ENCODE measurements at places on chromosomes 12 and 14.

DNA sequence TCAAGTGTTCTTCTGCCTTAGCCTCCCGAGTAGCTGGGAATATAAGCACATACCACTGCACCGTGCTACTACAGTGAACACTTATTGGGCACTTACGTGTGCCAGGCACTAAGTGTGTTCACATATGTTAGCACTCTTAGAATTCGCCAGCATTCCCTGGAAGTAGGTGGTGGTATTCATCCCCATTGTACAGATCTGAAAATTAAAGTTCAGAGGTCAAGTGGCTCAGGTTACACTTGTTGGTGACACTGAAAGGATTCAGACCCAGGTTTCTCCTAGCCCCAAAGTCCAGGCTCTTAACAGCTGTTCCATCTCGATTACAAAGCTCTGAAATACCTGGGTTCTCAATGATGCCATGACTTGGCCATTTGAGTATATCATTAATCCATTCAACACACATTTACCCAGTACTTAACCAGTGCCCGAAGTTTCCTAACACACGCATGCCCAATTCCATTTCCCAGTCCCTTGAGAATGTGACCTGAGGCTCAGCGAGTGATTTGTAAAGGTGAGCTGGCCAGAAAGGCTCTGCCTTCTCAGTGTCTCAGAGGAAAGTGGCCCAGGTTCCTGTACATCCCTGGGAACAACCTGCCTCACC, 4.8 kb downstream of the MVK start:
- no peak overlapping the region for H3K4me3 ChIP-seq
- no peaks in the 10 kb centered on the region for H3K27me3 ChIP-seq
- H3K36me3 ChIP-seq = peaks cover 86% of the 10 kb centered on the region
- peaks cover 6% of the 10 kb centered on the region for H3K4me1 ChIP-seq
- DNase-seq = no peak

GRCh38 chr12:51647647-51648046, 56.6 kb downstream of the SCN8A start:
- no peak for DNase-seq
- no peaks in the 10 kb centered on the region for H3K27me3 ChIP-seq
- no peak overlapping the region for H3K27ac ChIP-seq
- H3K4me1 ChIP-seq = no peaks in the 10 kb centered on the region
- H3K4me3 ChIP-seq = no peak overlapping the region

GRCh38 chr12:45408729-45409114, 192.8 kb downstream of the ANO6 start:
- peaks cover 96% of the 10 kb centered on the region for H3K36me3 ChIP-seq
- H3K27ac ChIP-seq = no peak overlapping the region
- no peaks in the 10 kb centered on the region for H3K4me1 ChIP-seq
- DNase-seq = no peak
- H3K4me3 ChIP-seq = no peak overlapping the region

- H3K4me3 ChIP-seq = no peak overlapping the region
- no peaks in the 10 kb centered on the region for H3K27me3 ChIP-seq
- peaks cover 16% of the 10 kb centered on the region for H3K36me3 ChIP-seq
- H3K27ac ChIP-seq = no peak overlapping the region
- H3K4me1 ChIP-seq = no peaks in the 10 kb centered on the region
These were observed 15.3 kb downstream of the AREL1 start for GRCh38 chr14:74697543-74697942.

DNA sequence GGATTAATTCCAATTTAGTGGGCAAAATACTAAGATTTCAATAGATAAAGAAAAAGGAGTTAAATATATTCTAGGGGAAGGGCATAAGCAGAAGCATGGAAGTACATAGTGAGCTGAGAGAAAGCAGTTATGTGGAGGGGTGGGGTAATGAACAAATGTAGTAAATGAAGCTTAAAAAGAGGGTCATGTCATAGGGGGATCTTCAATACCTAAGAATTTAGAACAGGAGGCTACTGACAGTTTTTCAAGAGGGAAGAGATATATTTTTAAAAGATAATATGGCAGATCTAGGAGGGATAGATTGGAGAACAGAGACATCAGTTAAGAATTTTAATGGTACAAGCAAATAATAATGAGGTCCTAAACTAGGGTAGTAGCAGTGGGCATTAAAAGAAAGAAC, 9.4 kb downstream of the SYCP3 start:
- H3K36me3 ChIP-seq = no peaks in the 10 kb centered on the region
- H3K27me3 ChIP-seq = no peaks in the 10 kb centered on the region
- no peak overlapping the region for H3K27ac ChIP-seq
- H3K4me3 ChIP-seq = no peak overlapping the region
- no peak for DNase-seq
- H3K4me1 ChIP-seq = no peaks in the 10 kb centered on the region

GRCh38 chr14:80456209-80456608, 244.9 kb upstream of the DIO2 start:
- H3K4me1 ChIP-seq = no peaks in the 10 kb centered on the region
- DNase-seq = no peak
- no peak overlapping the region for H3K4me3 ChIP-seq

DNA sequence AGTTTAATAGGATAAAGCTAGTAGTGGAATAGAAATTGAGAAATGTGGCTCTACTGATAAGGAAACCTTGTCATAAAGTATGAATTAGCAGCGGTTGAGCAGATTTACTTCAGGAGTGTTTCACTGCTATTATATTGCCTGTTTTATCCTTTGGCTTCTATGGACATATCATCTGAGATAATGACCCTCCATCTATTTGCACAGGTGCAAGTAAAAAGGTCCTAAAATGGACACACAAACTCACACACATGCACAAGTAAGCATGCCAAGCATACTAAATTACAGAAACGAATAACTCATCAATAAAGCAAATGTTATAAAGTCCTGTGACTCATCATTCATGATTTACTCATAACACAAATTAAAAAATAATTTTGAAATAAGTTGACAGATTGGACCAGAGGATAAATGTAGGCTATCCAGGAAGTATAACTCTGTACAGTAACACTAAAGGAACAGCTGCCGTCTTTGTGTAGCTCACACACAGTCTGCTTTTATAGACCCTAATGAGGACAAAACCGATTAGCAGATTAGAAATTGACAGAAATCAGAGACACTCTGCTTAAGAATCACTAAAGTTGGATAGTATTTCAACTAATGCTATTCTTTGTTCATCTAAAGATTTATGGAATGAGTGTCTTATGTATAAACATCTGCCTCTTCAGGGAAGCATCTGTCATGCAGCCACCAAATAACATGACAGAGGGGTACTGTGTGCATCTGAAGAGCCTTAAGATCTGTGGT, 73.9 kb downstream of the SYT1 start:
- no peak overlapping the region for H3K27ac ChIP-seq
- no peak for DNase-seq
- no peaks in the 10 kb centered on the region for H3K4me1 ChIP-seq
- no peak overlapping the region for H3K4me3 ChIP-seq
- H3K27me3 ChIP-seq = no peaks in the 10 kb centered on the region

DNA sequence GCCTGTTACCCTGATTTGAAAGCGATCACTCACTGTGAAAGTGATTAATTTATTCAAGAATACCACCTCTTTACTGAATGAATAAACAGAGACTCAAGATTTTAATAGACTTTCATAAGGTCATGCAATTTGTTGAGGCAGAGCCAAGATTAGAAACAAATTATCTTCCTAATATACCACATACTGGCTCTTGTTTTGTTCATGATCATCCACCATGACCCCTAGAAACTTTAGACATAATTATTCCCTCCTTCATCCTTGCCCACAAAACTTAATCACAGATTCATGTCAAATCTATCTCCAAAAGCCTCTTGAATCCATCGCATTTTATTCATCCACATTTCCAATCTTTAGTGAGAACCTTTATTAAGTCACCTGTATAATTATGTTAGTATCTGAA, 152.3 kb downstream of the ATXN7L3B start:
- DNase-seq = no peak
- no peaks in the 10 kb centered on the region for H3K4me1 ChIP-seq
- H3K4me3 ChIP-seq = no peak overlapping the region
- H3K27me3 ChIP-seq = no peaks in the 10 kb centered on the region
- H3K36me3 ChIP-seq = no peaks in the 10 kb centered on the region

GRCh38 chr14:61644834-61645233, 50.5 kb upstream of the HIF1A start:
- DNase-seq = peak; percentile 15
- peaks cover 3% of the 10 kb centered on the region for H3K4me1 ChIP-seq
- no peaks in the 10 kb centered on the region for H3K27me3 ChIP-seq
